ENCODE measurements at places on chromosomes 11 and 22. TPM values are rescaled to one million over a fixed set of nuclear protein-coding genes. Genes with fewer than 3 reads are reported as not detected.
A peak's percentile ranks its signal among the peaks of the same experiment; 100 is the strongest.

- H3K27ac ChIP-seq, result no peak overlapping the region
- H3K36me3 ChIP-seq, result no peaks in the 10 kb centered on the region
- no peak overlapping the region for H3K4me3 ChIP-seq
- H3K4me1 ChIP-seq, result no peaks in the 10 kb centered on the region
- DNase-seq, result no peak
These were observed 10.2 kb upstream of the MS4A12 start for GRCh38 chr11:60482361-60482760.

- DNase-seq, result no peak
- H3K27ac ChIP-seq, result no peak overlapping the region
- H3K4me3 ChIP-seq, result no peak overlapping the region
- H3K27me3 ChIP-seq, result peaks cover 3% of the 10 kb centered on the region
- H3K4me1 ChIP-seq, result no peaks in the 10 kb centered on the region
- H3K36me3 ChIP-seq, result no peaks in the 10 kb centered on the region
These were observed 6.5 kb downstream of the HBG1 start for GRCh38 chr11:5242933-5243815.

ME3 gene
- total RNA-seq, result 9.0 TPM

OOSP1 gene
- total RNA-seq, result not detected

TSKU gene
- total RNA-seq, result not detected

FUT4 gene
- total RNA-seq, result 6.9 TPM

DNA sequence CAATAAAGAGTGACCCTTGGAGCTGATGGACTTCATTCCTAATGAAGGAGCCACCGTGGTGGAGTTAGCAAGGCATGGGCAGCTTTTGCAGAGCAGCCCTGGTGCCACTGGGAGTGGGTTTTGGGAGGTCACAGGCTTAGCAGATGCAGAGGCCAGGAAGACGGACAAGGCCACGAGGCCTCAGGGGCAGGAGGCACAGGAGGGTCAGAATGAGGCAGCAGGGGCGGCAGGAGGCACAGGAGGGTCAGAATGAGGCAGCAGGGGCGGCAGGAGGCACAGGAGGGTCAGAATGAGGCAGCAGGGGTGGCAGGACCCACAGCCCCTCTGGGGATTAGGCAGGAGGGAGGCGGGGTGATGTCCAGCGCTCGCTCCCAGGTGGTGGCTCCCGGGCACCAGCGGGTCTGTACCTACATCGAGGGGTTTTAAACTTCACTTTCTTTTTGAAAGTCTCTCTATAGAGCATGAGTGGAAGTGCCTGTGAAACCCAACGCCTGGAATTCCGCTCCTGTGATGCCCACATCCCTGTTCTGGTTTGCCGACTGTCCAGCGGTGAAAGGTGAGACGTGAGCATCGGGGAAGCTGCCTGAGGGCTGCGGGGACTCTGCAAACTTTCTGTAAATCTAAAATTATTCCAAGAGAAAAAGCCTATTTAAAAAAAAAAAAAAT is 521.6 kb downstream of the BRD1 start:
- H3K27me3 ChIP-seq, result no peaks in the 10 kb centered on the region
- H3K4me1 ChIP-seq, result no peaks in the 10 kb centered on the region
- no peak for DNase-seq
- H3K36me3 ChIP-seq, result no peaks in the 10 kb centered on the region
- no peak overlapping the region for H3K27ac ChIP-seq
- H3K4me3 ChIP-seq, result no peak overlapping the region

GRCh38 chr11:3737386-3737933 is 59.9 kb downstream of the NUP98 start:
- DNase-seq, result no peak
- no peak overlapping the region for H3K27ac ChIP-seq
- peaks cover 23% of the 10 kb centered on the region for H3K36me3 ChIP-seq
- no peak overlapping the region for H3K4me3 ChIP-seq
- H3K4me1 ChIP-seq, result no peaks in the 10 kb centered on the region

DNA sequence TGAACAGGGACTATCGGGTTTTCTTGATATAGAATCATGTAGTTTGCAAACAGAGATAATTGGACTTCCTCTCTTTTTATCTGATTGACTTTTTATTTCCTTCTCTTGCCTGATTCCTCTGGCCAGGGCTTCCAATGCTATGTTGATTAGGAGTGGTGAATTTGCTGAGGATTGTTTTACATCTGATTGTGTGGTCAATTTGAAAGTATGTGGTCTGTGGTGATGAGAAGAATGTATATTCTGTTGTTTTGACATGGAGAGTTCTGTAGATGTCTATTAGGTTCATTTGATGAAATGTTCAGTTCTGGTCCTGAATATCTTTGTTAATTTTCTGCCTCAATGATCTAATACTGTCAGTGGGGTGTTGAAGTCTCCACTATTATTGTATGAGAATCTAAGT is 713.2 kb upstream of the CCDC179 start:
- no peak overlapping the region for H3K4me3 ChIP-seq
- H3K36me3 ChIP-seq, result no peaks in the 10 kb centered on the region
- no peak for DNase-seq
- H3K27me3 ChIP-seq, result no peaks in the 10 kb centered on the region

GRCh38 chr11:3946455-3947017 is 91.1 kb downstream of the STIM1 start:
- peak overlapping the region; percentile 65 for H3K27ac ChIP-seq
- no peaks in the 10 kb centered on the region for H3K36me3 ChIP-seq
- no peak for DNase-seq

GRCh38 chr22:29994027-29994715 is 86.1 kb upstream of the HORMAD2 start:
- H3K27ac ChIP-seq, result no peak overlapping the region
- peaks cover 6% of the 10 kb centered on the region for H3K36me3 ChIP-seq
- no peak overlapping the region for H3K4me3 ChIP-seq
- no peaks in the 10 kb centered on the region for H3K4me1 ChIP-seq
- no peaks in the 10 kb centered on the region for H3K27me3 ChIP-seq
- no peak for DNase-seq

BRD1 gene
- 50.0 TPM for total RNA-seq

OR52I1 gene
- total RNA-seq, result not detected

ESAM gene
- 3.4 TPM for total RNA-seq

DNA sequence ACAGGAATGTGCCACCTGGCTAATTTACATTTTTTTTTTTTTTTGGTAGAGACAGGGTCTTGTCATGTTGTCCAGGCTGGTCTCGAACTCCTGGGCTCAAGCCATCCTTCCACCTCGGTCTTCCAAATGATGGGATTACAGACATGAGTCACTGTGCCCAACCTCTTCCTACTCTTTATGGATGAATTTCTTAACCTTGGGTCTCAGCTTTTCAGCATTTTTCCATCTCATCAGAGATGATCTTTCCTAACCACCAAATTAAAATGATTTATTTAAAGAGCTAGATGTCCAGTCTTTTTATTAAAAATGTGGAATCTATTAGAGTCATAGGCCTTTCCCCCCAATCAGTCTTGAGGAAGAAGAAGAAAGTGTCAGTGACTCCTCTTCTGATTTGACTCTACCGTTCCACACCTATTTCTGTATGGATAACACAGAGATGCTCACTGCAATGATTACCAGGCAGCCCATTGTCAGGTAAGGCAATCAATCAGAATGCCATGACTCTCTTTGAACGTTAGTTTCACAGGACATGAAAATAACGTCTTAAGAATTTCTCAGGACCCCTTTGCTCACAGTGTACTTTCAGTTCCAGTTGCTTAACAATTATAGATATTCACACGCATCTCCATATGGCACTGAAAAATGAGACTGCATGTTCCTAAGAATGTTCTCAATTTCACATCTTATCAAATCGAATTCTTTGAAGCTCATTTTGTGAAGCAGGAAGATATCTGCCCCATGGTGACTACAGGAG is 51.0 kb downstream of the MIAT start:
- no peaks in the 10 kb centered on the region for H3K27me3 ChIP-seq
- H3K36me3 ChIP-seq, result peaks cover 4% of the 10 kb centered on the region
- no peak overlapping the region for H3K4me3 ChIP-seq
- DNase-seq, result no peak

Measured in naive thymus-derived CD4-positive, alpha-beta T cell (primary cell).